H9 (cell line): ENCODE measurements at places on chromosomes 4 and X. TPM values are rescaled to one million over a fixed set of nuclear protein-coding genes. Genes with fewer than 3 reads are reported as not detected.

DNA sequence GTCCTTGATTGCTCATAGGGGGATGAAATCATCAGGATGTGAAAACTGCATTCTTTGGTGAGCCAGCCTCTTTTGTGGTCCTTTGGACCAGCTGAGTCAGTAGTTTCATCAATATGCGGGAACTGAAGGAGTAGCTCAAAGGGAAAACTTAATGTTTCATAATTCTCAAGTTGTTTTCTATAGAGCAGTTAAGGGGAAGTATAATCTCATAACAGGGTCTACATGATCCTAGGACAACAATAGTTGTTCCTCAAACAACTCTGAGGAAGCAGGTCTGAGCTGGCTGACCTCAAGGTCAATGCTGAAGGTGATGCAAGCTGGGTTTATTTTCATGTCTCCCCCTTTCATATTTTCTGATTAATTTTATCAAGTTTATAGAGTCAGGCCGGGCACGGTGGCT is 36.1 kb upstream of the IRF2 start:
- no peak overlapping the region for H3K27ac ChIP-seq
- H3K27me3 ChIP-seq, result no peaks in the 10 kb centered on the region; the same call in 1 of the 2 replicates
- DNase-seq, result no peak
- H3K4me1 ChIP-seq, result no peaks in the 10 kb centered on the region; the same call in 1 of the 2 replicates

GRCh38 chr4:150323406-150324325 is 245.4 kb downstream of the DCLK2 start:
- DNase-seq, result peak; percentile 35
- no peak overlapping the region for H3K4me3 ChIP-seq
- H3K4me1 ChIP-seq, result no peaks in the 10 kb centered on the region
- H3K27me3 ChIP-seq, result no peaks in the 10 kb centered on the region

- H3K36me3 ChIP-seq, result no peaks in the 10 kb centered on the region
- no peak overlapping the region for H3K4me3 ChIP-seq
- H3K4me1 ChIP-seq, result no peaks in the 10 kb centered on the region
- no peak overlapping the region for H3K27ac ChIP-seq
- no peak for DNase-seq
These were observed 33.6 kb downstream of the PITX2 start for GRCh38 chr4:110589297-110589696.

- no peaks in the 10 kb centered on the region for H3K27me3 ChIP-seq
- H3K36me3 ChIP-seq, result no peaks in the 10 kb centered on the region; the same call in 2 of the 3 replicates
- DNase-seq, result peak; percentile 30
- no peak overlapping the region for H3K27ac ChIP-seq
These were observed 211.8 kb downstream of the PPP4R3C start for GRCh38 chrX:27251369-27251768.

- H3K4me3 ChIP-seq, result no peak overlapping the region
- H3K4me1 ChIP-seq, result no peaks in the 10 kb centered on the region
- H3K27ac ChIP-seq, result no peak overlapping the region
- H3K36me3 ChIP-seq, result no peaks in the 10 kb centered on the region
These were observed 30.5 kb upstream of the RBPJ start for GRCh38 chr4:26290321-26290720.

GRCh38 chr4:75513526-75514130 is 575 bp downstream of the RCHY1 start:
- no peak overlapping the region; the same call in 2 of the 3 replicates for H3K4me3 ChIP-seq
- H3K36me3 ChIP-seq, result peaks cover 32% of the 10 kb centered on the region
- H3K27ac ChIP-seq, result peak overlapping the region; percentile 4
- H3K27me3 ChIP-seq, result no peaks in the 10 kb centered on the region
- DNase-seq, result no peak

DNA sequence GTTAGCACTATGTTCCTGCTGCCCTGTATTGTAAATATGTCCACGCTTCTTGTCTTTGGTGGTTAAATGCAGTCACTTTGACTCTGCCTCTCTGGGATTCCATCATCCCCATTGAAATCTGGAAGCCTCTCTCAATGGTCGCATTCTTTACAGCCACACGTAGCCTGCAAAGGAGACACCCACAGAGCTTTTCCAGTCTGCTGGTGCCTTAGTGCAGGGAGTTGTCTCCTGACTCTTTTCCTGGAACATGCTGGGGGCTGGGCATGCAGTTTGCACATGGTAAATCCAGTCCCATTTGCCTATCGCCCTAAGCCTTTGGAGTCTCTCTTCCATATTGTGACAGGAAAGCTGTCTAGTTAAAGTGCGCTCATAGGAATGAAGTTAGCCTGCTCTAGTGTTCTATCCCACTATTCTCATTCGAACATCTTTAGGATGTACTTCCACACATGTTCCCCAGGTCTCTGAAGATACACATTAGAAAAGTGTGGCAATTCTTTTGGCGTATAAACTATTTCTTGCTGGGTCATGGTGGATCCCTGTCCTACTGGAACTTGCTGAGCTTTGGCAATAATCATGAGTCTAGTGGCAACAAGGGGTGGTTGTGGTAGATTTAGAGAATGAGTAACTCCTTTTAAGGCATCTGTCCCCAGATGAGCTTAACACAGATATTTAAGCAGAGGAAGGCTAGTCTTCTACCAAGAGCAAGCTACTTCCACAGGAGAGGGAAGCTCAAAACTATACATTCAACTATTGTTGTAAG is 33.7 kb downstream of the COQ2 start:
- no peak overlapping the region for H3K4me3 ChIP-seq
- H3K27ac ChIP-seq, result no peak overlapping the region
- H3K27me3 ChIP-seq, result no peaks in the 10 kb centered on the region
- H3K36me3 ChIP-seq, result no peaks in the 10 kb centered on the region
- no peak for DNase-seq

DNA sequence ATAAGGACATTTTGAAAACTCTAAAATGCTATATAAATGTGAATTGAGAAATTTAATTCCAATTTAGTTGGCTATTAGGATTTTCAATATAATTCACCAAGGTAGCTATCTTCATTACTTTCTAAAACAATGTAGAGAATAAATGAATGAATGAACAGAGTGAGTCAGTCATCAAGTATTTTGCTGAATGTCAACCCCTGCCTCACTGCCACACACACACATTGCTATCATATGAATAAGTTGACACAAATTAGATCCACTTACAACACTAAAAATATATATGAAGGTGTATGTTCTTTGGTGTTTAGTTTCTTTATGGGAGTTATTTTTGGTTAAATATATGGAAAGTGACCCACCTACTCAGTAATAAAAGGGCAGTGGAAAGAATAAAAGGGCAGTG is 141.4 kb upstream of the SMIM10 start:
- DNase-seq, result no peak
- H3K27me3 ChIP-seq, result no peaks in the 10 kb centered on the region
- H3K36me3 ChIP-seq, result no peaks in the 10 kb centered on the region
- H3K27ac ChIP-seq, result no peak overlapping the region

GRCh38 chr4:76610751-76611547 is 175.9 kb downstream of the SHROOM3 start:
- H3K4me3 ChIP-seq, result no peak overlapping the region
- no peaks in the 10 kb centered on the region for H3K36me3 ChIP-seq
- no peak overlapping the region for H3K27ac ChIP-seq

DNA sequence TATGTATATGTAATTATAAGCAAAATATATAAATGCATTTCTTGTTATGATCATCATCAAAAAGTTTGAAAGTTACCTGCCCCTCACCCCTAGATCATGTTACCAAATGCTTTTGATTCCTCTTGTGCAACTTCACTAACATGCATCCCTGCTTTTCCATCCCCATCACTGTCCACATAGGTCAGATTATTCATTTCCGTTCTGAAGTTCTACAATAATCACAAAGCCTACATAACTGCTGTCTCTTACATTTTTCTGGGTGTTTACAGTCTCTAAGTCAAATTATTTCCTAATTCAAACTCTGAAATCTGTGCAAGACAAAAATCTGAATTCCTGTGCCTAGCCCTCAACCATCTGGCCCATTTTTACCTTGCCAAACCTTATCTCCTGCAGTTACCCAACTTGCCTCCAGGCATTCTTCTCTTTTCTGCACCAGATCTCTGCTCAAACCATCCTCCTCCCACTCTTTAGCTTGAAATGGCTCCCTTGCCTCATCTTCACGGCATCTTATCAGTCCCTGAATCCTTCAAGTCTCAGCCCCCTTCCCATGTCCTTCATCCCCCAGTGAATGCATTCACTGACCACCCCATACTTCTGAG is 42.4 kb upstream of the SLC39A8 start:
- no peak overlapping the region for H3K27ac ChIP-seq
- H3K4me3 ChIP-seq, result no peak overlapping the region
- H3K4me1 ChIP-seq, result peaks cover 5% of the 10 kb centered on the region; the same call in 1 of the 2 replicates
- H3K36me3 ChIP-seq, result no peaks in the 10 kb centered on the region
- no peak for DNase-seq
- no peaks in the 10 kb centered on the region for H3K27me3 ChIP-seq

GRCh38 chr4:84167093-84167492 is 332.0 kb downstream of the NKX6-1 start:
- H3K36me3 ChIP-seq, result no peaks in the 10 kb centered on the region
- H3K27me3 ChIP-seq, result no peaks in the 10 kb centered on the region
- no peak overlapping the region for H3K27ac ChIP-seq
- no peak for DNase-seq
- H3K4me3 ChIP-seq, result no peak overlapping the region

DNA sequence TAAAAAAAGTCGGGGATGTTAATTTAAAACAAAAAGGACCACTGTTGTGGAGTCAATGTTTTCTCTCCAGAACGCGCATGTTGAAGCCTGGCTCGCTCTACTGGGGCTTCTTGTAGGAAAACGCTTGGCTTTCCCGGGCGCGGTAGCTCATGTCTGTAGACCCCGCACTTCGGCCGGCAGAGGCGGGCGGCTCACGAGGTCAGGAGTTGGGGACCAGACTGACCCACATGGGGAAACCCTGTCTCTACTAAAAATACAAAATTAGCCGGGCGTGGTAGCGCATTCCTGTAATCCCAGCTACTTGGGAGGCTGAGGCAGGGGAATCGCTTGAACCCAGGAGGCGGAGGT is 15.6 kb downstream of the NELFA start:
- H3K4me1 ChIP-seq, result no peaks in the 10 kb centered on the region
- DNase-seq, result no peak
- no peak overlapping the region for H3K4me3 ChIP-seq

DNA sequence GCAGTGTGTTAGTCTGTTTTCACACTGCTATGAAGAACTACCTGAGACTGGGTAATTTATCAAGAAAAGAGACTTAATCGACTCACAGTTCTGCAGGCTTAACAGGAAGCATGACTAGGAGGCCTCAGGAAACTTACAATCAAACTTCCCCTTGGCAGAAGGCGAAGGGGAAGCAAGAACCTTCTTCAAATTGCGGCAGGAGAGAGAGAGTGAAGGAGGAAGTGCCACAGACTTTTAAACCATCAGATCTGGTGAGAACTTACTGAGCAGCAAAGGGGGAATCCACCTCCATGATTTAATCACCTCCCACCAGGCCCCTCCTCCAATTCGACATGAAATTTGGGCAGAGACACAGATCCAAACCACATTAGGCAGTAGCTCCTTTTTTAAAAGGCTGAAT is 59.2 kb upstream of the LEF1 start:
- DNase-seq, result no peak
- no peaks in the 10 kb centered on the region for H3K4me1 ChIP-seq
- no peaks in the 10 kb centered on the region for H3K36me3 ChIP-seq
- H3K4me3 ChIP-seq, result no peak overlapping the region
- no peaks in the 10 kb centered on the region for H3K27me3 ChIP-seq
- no peak overlapping the region for H3K27ac ChIP-seq

- no peaks in the 10 kb centered on the region for H3K36me3 ChIP-seq
- no peak for DNase-seq
- H3K27me3 ChIP-seq, result no peaks in the 10 kb centered on the region
- no peaks in the 10 kb centered on the region for H3K4me1 ChIP-seq
- H3K27ac ChIP-seq, result no peak overlapping the region
These were observed 28.5 kb downstream of the EDNRA start for GRCh38 chr4:147509386-147509785.

GRCh38 chr4:110164856-110165255 is 33.6 kb downstream of the ELOVL6 start:
- no peaks in the 10 kb centered on the region for H3K27me3 ChIP-seq
- no peak overlapping the region for H3K27ac ChIP-seq
- no peak overlapping the region for H3K4me3 ChIP-seq
- DNase-seq, result no peak
- peaks cover 2% of the 10 kb centered on the region; the same call in 1 of the 3 replicates for H3K36me3 ChIP-seq

GRCh38 chrX:78753571-78753970 is 6.1 kb downstream of the LPAR4 start:
- no peak for DNase-seq
- H3K27ac ChIP-seq, result no peak overlapping the region
- peaks cover 13% of the 10 kb centered on the region for H3K36me3 ChIP-seq
- H3K4me3 ChIP-seq, result no peak overlapping the region

DNA sequence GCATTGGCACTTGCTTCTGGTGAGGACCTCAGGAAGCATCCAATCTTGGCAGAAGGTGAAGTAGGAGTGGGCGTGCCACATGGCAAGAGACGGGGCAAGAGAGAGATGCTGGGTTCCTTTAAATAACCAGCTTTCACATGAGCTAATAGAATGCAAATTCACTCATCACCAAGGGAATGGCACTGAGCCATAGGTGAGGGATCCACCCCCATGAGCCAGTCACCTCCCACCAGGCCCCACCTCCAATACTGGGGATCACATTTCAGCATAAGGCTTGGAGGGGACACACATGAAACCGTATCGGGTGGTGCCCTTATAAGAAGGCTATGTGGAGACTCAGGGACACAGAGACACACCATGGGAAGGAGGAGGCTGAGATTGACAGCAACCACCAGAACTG is 140.0 kb upstream of the MSX1 start:
- H3K27ac ChIP-seq, result no peak overlapping the region
- H3K27me3 ChIP-seq, result no peaks in the 10 kb centered on the region
- H3K36me3 ChIP-seq, result peaks cover 5% of the 10 kb centered on the region; the same call in 1 of the 2 replicates
- DNase-seq, result no peak
- H3K4me1 ChIP-seq, result peaks cover 2% of the 10 kb centered on the region; the same call in 1 of the 2 replicates

DNA sequence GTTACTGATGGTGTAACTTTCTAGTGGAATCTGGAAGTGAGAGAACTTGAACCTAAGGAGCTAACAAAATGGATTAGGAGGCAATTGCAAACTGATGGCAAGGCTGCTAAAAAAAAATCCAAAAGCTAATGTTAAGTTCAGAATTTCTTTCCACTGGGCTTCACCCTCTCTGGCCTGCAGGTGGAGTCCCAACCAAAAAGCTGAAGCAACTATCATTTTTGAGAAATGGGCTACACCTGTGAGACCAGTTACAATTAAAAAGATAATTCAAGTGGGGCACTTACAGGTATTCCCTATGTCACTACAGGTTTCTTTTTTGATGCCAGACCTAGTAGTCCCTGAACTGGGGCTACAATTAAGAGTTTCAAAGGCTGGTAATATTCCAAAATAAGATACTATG is 142.1 kb upstream of the FTHL17 start:
- H3K4me3 ChIP-seq, result no peak overlapping the region
- H3K27ac ChIP-seq, result no peak overlapping the region
- no peaks in the 10 kb centered on the region; the same call in 1 of the 2 replicates for H3K4me1 ChIP-seq
- H3K27me3 ChIP-seq, result no peaks in the 10 kb centered on the region
- DNase-seq, result no peak

Gene TRIM61
- 0.52 and 0.68 TPM in 2 replicates for total RNA-seq

Gene SOWAHD
- 0.92 and 0.98 TPM in 2 replicates for total RNA-seq

Gene SOWAHB
- total RNA-seq, result 0.13 and 0.26 TPM in 2 replicates

Gene NDST3
- 0.70 TPM in 2 replicates for total RNA-seq

Gene SPATA18
- total RNA-seq, result 3.9 and 5.5 TPM in 2 replicates

Gene F8A1
- total RNA-seq, result 18.8 and 20.6 TPM in 2 replicates
